ENCODE measurements at places on chromosomes 4 and X.

GRCh38 chr4:10120943-10121567 lies 4.5 kb upstream of the WDR1 start:
- no peak for DNase-seq

GRCh38 chrX:118156953-118157608 lies 40.5 kb upstream of the KLHL13 start:
- no peak for DNase-seq

DNA sequence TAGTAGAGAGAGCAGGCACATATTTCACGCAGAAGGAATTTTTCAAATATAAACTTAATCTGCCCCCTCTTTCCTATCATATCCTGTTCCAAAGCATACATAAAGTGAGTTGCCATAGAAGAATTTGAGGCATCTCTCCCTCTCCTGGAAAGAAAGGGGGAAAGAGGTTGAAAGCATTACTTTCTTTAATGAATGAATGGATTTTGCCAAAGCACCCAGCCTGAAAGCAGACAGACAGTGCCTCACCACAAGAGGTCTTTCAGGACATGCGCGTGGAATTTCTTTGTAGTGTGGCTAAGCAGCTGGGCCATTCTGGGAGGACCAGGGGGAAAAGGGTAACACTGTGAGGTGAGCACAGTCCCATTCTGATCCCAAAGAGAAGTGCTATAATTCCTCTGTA lies 651.4 kb downstream of the IQCM start:
- no peak for DNase-seq

- DNase-seq, result no peak
Observed at GRCh38 chr4:107215222-107215621, 179.1 kb upstream of the DKK2 start.

DNA sequence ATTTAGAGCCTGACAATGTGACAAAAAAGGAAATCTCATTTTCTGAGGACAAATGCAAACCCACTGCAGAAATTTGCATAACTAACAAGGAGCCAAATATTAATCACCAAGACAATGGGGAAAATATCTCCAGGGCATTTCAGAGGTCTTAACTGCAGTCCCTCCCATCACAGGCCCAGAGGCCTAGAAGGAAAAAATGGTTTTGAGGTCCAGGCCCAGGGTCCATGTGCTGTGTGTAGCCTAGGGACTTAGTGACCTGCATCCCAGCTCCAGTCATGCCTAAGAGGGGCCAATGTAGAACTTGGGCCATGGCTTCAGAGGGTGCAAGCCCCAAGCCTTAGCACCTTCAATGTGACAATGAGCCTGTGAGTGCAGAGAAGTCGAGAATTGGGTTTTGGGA lies 44.2 kb downstream of the P2RY10 start:
- no peak for DNase-seq

DNA sequence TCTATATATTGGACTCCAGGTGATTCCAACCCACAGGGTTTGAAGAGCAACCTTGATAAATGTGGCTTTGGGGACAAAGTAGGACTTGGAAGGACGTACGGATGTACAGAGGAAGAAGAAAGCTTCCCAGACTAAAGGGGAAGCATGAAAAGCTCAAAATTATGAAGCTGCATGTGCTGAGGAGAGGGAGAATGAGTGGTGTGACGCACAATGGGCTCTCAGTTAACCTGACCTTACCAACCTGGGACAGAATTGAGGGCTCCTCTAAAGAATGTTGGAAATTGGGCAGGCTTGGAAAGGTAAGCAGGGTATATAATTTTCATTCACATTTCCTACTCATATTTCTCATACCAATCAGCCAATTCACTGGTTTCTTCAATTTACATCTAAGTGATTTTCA lies 10.5 kb upstream of the TIGD2 start:
- DNase-seq, result no peak

GRCh38 chr4:39450618-39451017 lies 8.1 kb downstream of the RPL9 start:
- no peak for DNase-seq

DNA sequence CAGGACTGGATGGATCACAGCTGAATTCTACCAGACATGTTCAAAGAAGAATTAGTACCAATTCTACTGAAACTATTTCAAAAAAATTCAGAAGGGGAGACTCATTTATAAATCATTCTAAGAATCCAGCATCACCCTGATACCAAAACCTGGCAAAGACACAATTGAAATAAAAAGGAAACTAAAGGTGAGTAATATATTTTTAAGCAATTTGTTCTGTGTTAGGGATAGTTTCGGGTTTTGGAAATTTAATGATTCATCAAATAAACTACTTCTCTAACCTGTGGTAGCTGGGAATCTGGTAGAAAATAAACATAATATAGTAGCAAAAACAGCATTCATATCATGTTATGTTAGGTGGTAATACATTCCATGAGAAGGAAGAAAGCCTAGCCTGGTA lies 662.2 kb upstream of the BOD1L1 start:
- no peak for DNase-seq

DNA sequence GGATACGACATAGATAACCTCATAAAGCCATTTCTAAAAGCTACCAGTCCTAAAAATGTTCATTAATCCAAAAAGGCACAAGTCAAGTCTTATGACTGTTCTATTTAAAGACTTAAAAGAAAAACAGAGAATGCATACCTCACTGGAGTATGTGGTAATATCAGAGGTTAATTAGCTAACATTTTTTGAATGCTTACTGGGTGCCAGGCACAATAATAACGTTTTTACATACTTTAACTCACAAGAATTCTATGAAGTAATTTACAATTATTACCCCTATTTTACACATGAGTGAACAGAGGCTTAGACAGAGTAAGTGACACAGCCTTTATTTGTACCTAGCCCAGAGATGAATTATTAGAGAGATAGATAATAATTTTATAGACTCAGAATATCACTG lies 207.5 kb downstream of the PDGFC start:
- DNase-seq, result no peak

DNA sequence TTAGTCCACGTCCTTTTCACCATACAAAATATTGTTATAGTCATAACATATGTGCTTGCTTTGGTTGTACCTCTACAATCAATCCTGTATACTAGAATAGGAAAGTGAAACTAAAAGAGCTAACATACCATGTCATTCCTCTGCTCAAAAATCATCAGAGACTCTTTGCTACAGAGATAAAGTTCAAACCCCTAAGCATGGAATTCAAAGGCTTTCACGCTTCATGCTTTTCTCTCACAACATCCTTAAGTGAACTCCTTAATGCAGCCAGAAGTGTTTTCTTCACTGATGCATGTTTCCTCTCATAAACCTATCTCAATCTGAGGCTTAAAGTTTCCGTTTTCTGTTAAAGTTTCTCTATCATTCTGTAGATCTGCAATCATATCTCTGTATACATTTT lies 744.6 kb upstream of the IGFBP7 start:
- DNase-seq, result no peak

DNA sequence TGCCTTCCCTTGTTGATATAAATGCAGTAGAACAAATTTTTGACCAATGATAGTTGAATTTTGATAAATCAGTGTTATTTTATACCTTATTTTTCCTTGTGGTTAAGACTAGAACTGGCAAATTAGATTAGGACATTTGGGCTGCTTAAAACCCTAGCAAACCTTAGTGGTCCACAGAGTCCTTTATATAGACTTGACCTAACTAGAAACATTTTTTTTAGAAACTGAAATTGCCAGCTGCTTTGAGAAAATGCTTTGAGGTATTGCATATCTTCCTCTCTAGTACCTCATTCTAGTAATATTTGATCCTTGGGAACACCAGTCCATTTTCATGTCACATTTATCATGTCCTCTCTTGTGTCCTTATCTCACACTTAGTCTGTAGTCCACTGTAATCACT lies 580.3 kb downstream of the FSTL5 start:
- no peak for DNase-seq

GRCh38 chr4:30950737-30951136 lies 230.6 kb downstream of the PCDH7 start:
- DNase-seq, result peak; percentile 91

GRCh38 chrX:129846716-129847115 lies 3.0 kb upstream of the ZDHHC9 start:
- DNase-seq, result no peak

GRCh38 chrX:39739585-39739984 lies 358.2 kb downstream of the BCOR start:
- DNase-seq, result no peak

- DNase-seq, result no peak
Observed at GRCh38 chrX:56232221-56233082, at the start of gene KLF8. Gene KLF8 (plus strand): TSS chrX:56232356. CDS start chrX:56233335, 979 bp downstream.

DNA sequence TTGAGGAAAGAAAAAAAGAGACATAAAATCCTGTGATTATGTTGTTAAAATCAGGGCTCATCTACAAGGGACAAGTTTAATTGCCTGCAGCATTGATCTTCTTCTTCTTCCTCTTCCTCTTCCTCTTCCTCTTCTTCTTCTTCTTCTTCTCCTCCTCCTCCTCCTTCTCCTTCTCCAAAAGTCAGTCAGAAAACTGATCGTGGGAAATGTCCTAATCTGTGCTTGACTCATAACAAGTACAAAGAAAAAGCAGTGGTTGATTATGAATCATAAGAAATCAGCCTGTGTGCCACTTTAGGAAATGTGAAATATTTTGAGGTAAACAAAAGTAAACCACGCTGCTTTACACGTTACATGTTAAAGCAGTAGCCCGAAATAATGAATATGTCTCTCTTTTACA lies 2.7 kb upstream of the ATP10D start:
- no peak for DNase-seq

DNA sequence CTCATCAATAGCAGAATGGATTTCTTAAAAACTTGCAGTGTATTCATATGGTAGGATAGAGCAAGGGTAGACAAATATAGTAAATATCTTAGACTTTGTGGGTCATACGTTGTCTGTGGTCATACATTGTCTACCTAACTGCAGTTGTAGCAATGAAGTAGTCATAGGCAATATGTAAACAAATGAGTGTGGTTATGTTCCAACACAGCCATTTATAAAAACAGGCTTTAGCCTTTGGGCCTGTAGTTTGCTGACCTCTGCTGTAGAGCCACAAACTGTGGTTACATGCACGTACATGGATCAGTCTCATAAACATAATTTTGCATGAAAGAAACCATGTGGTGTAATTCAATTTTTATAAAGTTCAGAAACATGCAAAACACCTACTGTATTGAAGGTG lies 98.9 kb downstream of the LARP1B start:
- DNase-seq, result no peak

Measured in NCI-H146 (cell line).